ENCODE measurements at places on chromosomes 2 and 18.

DNA sequence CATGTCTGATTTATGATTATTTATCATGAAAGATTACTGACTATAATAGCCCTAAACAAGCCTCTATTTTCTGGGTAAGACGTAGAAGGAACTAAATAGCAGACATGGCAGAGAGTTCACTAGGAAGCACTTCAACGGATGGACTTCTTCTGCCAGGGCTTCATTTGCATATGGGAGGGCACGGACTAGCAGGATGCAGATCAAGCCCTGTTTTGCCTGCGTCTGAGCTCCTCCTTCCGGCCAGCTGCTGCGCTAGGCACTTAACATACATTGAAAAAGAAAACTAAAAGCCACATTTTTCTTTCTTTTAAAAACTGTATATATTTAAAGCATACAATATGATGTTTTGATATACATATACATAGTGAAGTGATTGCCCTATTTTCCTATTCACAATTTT is 340.0 kb upstream of the MEX3C start:
- DNase-seq, result no peak

DNA sequence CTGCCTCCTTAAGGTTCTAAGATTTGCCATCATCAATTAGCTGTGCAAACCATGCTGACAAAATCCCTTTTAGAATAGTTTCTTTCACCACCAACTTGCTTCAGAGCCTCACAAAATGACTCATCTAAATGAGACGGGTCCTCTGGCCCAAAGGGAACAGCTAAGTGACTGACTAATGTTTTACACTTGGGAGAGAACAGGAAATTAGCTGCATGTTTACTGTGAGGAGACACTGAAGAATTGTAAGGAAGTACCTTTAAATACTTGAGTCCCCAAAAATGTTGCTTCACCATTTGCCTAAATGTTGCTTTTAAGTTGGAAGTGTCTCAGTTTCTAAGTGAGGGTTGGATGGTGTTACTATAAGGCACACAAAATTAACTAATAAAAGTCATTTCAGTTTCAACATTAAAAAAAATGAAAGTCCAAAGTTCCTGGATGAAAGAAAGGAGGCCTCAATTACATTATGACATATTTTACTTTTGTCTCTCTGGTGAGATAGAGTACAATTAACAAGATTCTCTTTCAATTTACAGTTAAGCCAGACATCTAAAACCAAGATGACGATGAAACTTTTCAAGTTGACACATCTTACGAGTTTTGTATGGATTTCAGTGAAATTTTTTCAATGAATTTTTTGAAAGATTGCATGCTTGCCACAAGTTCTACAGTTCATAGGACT is 229.1 kb upstream of the FN1 start:
- DNase-seq, result no peak

DNA sequence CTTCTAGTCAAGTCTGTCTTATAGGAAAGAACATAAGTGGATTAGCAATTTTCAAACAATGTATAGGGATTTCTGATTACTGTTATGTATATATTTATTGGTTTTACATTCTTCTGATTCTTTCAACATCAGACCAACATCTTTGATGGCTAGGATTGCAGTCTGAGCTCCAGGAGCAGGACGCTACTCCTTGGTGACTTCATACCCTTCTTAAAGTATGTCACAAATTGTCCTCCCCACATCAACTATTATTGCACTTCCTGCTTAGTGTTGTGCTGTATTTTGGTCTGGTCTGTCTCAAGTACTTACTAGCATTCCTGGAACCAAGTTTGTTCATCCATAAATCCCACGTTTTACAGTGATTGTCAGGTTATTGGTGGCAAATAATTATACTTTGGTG is 49.0 kb downstream of the MAP2 start:
- no peak for DNase-seq

GRCh38 chr2:100208141-100208770 is 65.9 kb upstream of the AFF3 start:
- no peak for DNase-seq

DNA sequence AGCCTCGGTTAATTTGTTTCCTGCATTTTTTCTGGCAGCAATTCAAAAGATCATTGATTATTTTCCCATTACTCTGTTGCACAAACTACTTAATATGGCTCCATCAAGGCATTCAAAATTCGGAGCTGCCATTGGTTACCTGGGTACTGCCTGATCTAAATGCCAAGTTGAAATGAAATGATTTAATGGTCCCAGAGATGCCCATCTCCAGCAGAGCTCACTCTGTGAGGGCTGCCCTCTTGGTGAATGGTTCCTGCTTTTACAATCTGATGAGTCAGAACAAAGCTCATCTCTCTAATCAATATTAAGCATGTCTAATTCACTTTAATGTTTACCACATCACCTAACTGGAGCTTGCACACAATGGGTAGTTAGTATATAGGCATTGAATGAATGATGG is 126.1 kb downstream of the CTNNA2 start:
- DNase-seq, result no peak

GRCh38 chr2:14951569-14952285 is 319.2 kb downstream of the LRATD1 start:
- no peak for DNase-seq

- DNase-seq, result no peak
Observed at GRCh38 chr2:96647681-96648080, 5.1 kb downstream of the FER1L5 start.

DNA sequence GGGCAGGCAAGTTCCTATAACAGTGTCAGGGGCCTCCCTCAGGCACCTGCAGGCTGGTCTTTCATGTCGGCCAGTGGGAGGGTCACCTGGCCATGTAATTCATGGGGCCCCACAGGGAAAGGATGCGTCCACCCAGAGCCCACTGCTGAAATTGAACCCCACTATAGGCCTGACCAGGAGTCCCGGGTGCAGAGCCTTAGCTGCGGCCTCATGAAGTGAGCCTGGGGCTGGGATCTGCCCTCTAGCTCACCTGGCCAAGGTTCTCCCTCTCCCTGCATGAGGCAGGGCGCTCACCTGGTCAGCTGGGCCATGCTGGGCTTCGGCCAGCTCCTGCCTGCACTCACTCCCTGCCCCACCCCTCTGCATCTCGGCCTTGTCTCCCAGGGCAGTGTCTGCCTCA is 41.1 kb downstream of the C1QL2 start:
- DNase-seq, result no peak

- no peak for DNase-seq
Observed at GRCh38 chr2:44103639-44104038, 65.0 kb upstream of the PPM1B start.

GRCh38 chr2:66839551-66840320 is 404.8 kb downstream of the MEIS1 start:
- no peak for DNase-seq
